ENCODE measurements at places on chromosomes 6 and 20. TPM values are rescaled to one million over a fixed set of nuclear protein-coding genes. Genes with fewer than 3 reads are reported as not detected.
A peak's percentile ranks its signal among the peaks of the same experiment; 100 is the strongest.

GRCh38 chr20:44908987-44909871, 631 bp upstream of the PABPC1L start:
- DNase-seq = no peak
- H3K27me3 ChIP-seq = no peaks in the 10 kb centered on the region
- H3K4me3 ChIP-seq = peak overlapping the region; percentile 83
- H3K36me3 ChIP-seq = peaks cover 15% of the 10 kb centered on the region

DNA sequence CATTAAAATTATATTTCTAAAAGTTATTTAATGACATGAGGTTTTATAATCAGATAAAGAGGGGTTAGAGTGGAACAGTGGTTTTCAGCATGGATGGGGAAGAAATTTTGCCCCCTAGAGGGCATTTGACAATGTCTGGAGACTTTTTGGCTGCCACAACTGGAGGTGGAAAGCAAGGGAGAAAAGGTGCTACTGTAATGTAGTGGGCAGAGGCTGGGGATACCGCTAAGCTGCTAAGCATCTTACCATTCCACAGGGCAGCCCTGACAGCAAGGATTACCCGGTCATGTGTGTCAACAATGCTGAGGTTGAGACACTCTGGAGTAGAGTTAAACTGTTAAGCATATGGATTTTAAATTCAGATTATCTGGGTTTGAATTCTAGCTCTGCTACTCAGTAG, 52.9 kb upstream of the FABP7 start:
- H3K4me3 ChIP-seq = no peak overlapping the region
- H3K4me1 ChIP-seq = no peaks in the 10 kb centered on the region
- H3K27ac ChIP-seq = no peak overlapping the region
- DNase-seq = no peak
- no peaks in the 10 kb centered on the region for H3K36me3 ChIP-seq

DNA sequence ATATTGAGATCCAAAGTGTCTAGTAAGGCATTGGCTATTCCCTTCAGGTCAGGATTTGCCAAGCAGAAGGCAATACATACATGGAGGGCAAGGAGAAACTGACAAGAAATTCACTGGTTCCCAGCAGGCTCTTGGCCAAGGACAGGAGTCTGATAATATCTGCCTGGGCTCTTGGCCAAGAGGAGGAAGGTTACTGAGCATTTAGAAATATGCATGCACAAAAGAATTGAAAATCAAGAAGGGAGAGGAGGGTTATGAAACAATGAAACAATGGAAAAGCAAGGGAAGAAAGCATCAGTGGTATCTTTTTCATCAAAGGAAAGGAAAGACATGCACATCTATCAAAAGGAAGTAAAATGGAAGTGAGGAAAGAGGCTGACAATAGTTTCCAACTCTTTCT, 42.4 kb downstream of the ARHGAP18 start:
- no peak overlapping the region for H3K27ac ChIP-seq
- H3K27me3 ChIP-seq = no peaks in the 10 kb centered on the region
- no peaks in the 10 kb centered on the region for H3K36me3 ChIP-seq
- H3K4me1 ChIP-seq = peaks cover 20% of the 10 kb centered on the region

The MRS2 gene
- 32.1 TPM for total RNA-seq

The HEY2 gene
- 11.3 TPM for total RNA-seq

The DEFB132 gene
- total RNA-seq = not detected

DNA sequence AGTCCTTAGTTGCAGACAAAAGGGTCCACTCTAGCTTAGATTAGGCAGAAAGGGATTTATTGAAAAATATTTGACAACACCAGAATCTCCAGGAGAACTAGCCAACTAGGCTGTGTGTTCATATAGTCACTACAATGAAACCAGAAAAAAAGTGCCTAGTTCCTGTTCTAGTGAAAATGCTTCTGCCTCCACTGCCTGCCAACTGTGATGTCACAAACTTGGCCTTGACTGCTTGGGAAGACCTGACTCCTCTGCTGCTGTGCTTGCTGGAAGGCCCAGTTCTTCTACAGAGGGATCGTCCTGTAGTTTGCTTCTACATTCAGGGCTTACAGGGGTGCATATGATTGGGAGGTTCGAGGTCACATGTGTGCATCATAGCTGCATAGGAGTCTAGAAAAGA, 40.3 kb upstream of the XRN2 start:
- H3K4me1 ChIP-seq = no peaks in the 10 kb centered on the region
- H3K36me3 ChIP-seq = no peaks in the 10 kb centered on the region
- no peak overlapping the region for H3K4me3 ChIP-seq
- peaks cover 28% of the 10 kb centered on the region for H3K27me3 ChIP-seq

The SEMG1 gene
- total RNA-seq = not detected
